ENCODE measurements at places on chromosomes 4 and X. TPM values are rescaled to one million over a fixed set of nuclear protein-coding genes. Genes with fewer than 3 reads are reported as not detected.

- peak; percentile 35 for DNase-seq
Measured at GRCh38 chrX:115563633-115564162, 2.7 kb downstream of the PLS3 start.

GRCh38 chrX:47618923-47619485 lies 653 bp downstream of the SYN1 start:
- DNase-seq = no peak

RNF175 gene
- total RNA-seq = not detected

GRCh38 chr4:98946359-98946758 lies 17.4 kb upstream of the EIF4E start:
- DNase-seq = no peak

DNA sequence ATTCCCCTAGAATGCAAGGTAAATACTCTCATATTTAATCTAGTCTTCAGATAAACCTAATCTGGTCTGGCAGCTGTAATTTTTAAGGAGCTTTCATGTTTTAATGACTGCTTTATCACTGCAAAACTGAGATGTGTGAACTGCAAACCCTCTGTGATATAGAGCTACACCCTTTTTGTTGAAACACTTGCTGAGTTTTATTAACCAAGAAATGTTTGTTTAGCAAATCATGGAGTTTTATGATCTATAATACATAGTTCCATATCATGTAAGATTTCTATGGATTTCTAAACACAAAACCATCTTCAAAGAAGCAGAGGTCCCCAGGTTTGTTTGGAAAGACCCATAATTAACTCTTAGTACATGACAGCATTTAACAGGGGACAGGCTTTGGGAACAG lies 126.4 kb downstream of the BTC start:
- DNase-seq = no peak

RNF150 gene
- total RNA-seq = 0.25 TPM

FRG1 gene
- total RNA-seq = 24.6 TPM

- DNase-seq = no peak
Measured at GRCh38 chr4:5361968-5362367, 310.7 kb downstream of the STK32B start.

DDIT4L gene
- total RNA-seq = 2.0 TPM

- DNase-seq = no peak
Measured at GRCh38 chr4:107900067-107900466, 31.3 kb upstream of the CYP2U1 start.

DNA sequence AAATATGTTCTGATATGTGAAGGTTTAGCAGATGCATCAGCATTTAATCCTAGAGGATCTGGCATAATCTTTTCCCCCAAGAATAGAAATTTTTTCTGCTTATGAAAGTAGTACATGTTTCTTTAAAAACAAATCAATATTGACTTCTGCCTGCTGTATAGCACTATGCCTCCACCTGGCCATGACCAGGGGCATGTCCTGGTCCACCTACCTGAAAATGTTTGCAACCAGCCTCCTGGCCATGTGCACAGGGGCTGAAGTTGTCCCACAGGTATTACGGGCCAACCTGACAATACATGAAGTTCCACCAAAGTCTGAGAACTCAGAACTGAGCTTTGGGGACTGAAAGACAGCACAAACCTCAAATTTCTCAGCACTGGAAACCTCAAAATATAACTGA lies 10.0 kb downstream of the HPRT1 start:
- no peak for DNase-seq

- no peak for DNase-seq
Measured at GRCh38 chrX:45756557-45756956, 555.9 kb upstream of the DIPK2B start.

DNA sequence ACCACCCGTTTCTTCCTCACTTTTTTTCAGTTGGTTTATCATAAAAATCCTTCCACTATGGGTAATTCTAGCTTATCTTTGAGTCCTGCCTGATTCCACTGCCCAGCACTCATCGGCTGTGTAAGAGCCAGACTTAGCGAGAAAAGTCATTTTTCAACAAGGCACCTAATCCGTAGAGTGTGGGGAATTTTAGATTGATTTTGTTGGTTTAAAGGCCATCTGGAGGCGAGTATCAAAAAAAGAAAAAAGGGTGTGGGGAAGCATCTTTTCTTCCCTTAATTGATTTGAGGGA lies 134.4 kb downstream of the TET2 start:
- DNase-seq = no peak

- no peak for DNase-seq
Measured at GRCh38 chr4:37441231-37442061, 196.9 kb downstream of the NWD2 start.

DKK2 gene
- total RNA-seq = not detected

Measured in dermis microvascular lymphatic vessel endothelial cell (primary cell).